IPS DF 6.9 (cell line): ENCODE measurements at places on chromosomes 12 and 14.

DNA sequence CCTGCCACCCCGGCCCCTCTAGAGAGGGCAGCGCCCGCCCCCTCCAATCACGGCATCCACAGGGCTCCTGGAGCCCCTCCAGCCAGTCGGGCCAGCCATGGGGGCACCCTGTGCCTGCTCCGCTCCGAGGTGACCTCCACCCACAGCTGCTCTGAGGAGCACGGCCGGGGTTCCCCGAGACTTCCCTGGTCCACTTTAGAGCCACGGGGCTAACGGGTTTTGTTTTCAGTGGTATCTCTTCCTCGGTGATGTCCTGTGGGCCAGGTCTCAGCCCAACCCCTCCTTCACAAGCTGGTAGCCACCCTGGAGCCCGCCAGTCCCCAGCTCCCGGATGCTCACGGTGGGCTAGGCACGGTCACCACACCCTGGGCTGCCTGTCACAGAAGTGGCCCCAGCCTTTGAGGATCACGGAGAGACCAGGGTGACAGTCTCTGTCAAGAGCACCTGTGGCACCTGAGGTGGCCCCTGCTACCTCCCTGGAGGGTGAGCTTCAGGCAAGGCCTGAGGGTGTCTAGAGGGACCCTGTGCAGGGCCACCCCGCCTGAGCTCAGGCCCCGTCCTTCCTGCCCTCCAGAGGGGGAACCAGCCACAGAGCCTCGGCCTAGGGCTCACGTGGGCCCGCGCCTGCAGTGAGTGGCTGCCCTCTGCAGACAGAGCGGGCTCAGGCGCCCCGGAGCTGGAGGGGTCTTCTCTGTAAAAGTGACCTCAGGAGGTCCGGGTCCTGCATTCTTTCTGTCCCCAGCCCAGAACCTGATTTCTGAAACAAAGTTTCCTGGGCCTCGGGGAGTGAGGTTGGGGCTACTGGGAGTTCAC is 146.0 kb upstream of the C14orf180 start:
- DNase-seq: no peak

DNA sequence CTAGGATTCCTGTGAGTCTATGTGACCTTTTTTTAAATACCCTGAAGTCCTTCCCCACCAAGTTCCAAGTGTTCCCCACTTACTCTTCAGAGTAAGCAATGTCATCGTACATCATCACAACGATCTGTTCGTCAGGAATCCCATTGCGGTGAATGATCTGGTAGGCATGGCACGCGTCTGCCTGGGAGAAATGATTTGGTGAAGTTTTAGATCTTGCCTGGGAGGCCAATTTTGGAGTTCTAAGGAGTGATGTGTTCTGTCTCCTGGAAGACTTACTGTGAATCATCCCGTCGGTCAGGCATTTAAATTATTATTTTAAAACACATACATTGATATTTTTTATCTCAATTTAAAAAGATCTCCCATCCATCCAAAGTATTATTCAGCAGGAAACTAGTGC is 29.8 kb downstream of the LGMN start:
- DNase-seq: no peak

DNA sequence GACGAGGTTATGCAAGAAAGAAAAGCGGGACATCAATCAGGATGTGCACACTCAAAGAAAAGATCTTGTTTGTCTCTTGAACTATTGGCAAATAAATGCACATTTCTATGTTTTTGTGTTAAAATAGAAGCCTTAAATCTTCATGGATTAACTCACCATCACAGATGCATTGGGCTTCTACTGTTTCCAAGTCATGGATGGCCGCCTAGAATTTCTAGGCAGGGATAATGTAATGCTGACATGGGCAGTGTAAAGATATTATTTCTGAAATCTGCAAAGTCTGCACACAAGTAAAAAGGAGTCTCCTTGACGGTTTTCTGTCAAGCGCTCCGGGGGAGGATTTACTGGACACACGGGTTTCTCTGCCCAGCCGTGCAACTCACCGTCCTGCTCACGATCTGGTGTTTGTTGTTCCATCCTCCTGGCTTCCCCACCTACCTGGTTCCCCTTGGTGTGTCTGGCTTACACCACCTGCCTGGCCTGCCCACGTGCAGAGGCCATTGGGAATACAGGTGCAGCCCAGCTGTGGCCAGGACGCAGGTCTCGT is 103.3 kb upstream of the FZD10 start:
- no peak for DNase-seq

GRCh38 chr12:49296034-49296835 is 1.3 kb downstream of the PRPH start:
- DNase-seq: no peak

DNA sequence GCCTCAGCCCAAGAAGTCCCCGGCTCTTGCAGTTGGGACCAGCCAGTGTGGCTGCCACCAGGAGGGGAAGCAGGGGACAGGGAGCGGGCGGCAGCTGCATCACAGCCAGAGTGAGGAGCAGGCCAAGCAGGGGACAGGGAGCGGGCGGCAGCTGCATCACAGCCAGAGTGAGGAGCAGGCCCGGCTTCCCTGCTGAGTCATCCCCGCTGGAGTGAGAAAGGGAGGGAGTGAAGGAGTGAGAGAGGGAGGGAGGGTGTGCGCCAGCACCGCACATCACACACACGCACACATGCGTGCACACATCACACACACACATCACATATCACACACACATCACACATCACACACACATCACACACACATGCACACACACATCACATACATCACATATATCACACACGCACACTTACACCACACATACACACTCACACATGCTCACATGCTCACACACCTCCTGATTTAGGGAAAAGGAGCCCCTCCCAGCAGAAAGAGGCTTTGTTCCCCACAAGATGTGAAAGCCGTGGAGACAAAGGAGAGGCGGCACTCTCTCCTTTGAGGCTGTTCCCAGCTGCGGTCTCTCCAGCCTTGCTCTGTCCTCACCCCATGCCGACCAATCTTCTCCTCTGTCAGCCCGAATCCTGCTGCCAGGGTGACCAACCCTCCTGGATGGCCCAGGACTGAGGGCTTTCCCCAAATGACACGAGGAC is 16.7 kb upstream of the ZDHHC22 start:
- no peak for DNase-seq

DNA sequence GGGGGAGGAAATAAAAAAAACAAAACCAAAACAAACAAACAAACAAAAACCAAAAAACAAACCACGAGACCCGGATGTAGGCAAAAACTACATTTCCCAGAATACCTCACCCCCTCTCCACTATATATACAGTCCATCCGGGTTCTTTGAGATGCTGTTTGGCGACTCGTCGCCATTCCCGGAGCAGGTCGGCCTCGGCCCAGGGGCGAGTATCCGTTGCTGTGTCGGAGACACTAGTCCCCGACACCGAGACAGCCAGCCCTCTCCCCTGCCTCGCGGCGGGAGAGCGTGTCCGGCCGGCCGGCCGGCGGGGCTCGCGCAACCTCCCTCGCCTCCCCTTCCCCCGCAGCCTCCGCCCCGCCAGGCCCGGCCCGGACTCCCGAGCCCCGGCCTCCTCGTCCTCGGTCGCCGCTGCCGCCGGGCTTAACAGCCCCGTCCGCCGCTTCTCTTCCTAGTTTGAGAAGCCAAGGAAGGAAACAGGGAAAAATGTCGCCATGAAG is at the start of gene RNF10:
Gene RNF10, plus strand, starts transcription at position 154 of the 500 bp plus-strand sequence. CDS start 456 bp downstream, outside the sequence.
- peak; percentile 68 for DNase-seq

DNA sequence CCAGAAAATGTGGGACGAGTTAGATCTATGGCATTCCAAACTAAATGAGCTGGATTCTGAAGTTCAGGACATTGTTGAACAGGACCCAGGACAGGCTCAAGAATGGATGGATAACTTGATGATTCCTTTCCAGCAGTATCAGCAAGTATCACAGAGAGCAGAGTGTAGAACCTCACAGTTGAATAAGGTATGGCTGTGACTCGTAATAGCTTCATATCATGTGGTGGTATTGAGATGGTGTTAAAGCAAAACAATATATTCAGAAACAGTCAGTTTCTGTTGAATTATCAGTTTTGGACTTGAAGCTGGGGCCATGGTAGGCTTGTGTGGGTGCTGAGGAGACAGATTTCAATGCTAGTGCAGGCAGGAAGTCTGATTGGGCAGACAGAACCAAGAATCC is 213.7 kb downstream of the ESR2 start:
- no peak for DNase-seq
